ENCODE measurements at places on chromosomes 1 and 21.

GRCh38 chr1:222665964-222666363, 46.3 kb downstream of the AIDA start:
- DNase-seq: no peak

- DNase-seq: no peak
Observed at GRCh38 chr1:208433971-208434370, 189.8 kb upstream of the PLXNA2 start.

DNA sequence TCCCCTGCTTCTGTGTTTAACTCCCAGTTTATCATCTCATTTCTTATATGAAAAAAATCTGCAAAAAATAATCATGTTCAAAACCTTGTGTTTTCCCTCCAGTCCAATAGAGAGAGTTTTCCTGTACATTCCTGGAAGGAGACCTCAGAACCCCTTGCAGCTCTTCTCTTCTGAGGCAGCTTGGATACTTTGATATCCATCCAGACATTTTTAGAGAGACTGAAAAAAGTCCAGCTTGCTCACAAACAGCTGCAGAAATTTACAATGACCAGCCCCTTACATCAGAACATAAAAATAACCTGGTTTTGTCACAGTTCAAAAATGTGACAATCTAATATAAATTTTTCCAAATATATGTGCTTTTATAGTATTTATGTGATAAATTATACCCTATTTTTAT, 73.3 kb upstream of the C1orf115 start:
- DNase-seq: no peak

DNA sequence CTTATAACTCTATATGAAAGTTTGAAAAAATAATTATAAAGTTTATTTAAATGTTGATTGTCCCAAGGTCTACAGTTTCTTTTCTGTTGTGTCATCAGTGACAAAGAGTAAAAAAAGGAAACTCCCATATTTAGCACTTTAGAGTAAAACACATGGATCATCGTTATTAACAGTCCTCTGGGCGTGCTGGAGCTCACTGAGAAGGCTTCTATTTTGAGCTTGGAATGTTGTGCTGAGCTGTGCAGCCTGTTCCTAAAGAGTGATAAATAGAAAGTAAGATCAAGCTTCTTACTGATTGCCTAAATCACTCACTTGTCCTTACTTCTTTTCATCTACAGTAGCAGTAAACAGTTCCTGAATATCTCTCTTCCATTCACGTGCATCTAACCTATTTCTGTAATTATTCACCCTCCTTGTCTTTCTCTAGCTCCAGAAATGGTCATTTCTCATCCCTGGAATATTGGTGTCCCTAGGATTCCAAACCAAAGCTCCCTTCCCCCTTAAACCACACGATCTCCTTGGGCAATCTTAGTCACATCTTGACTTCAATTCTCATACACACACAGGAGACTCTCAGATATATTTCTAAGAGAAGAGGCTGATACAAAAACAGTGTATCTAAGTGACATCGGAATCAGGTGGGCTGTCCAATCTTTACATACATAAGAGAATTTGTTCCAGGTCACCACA, 11.9 kb downstream of the GBP5 start:
- DNase-seq: no peak

DNA sequence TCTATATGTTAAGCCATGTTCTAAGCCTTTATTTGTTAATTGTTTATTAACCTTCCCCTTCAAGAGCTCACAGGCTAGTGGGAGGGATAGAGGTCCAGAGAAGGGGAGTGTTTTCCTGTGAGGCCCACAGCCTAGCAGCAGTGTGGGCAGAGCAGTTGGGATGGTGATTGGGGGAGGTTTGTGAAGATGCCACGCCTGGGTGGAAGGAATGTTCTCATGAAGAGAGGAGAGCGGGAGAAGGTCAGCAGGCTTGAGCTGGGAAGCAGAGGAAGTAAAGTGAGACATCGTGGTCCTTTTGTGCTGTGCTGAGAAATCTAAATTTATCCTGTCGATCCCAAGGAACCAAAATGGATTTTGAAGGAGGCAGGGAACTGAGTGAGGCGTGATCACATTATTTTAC, 42.6 kb downstream of the TRAPPC10 start:
- DNase-seq: no peak

GRCh38 chr1:221735999-221736398, 5.9 kb downstream of the DUSP10 start:
- DNase-seq: no peak

DNA sequence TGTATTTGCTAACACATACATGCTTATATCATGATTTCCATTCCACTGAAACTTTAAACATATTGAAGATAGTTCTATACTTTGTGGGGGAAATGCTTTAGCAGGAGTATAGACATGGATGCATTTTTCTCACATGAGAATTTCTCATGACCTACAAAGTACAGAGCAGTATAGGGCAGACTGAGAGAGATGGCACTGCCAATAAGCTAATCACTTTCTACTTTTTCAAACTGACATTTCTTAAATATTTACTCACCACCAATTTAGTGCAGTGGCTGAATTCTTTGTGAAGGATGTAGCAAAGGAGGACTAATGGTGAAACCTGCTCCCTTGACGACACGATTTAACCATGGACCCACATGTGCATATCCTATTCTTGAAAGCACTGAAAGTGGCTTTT, 923.5 kb downstream of the ADGRL2 start:
- no peak for DNase-seq

DNA sequence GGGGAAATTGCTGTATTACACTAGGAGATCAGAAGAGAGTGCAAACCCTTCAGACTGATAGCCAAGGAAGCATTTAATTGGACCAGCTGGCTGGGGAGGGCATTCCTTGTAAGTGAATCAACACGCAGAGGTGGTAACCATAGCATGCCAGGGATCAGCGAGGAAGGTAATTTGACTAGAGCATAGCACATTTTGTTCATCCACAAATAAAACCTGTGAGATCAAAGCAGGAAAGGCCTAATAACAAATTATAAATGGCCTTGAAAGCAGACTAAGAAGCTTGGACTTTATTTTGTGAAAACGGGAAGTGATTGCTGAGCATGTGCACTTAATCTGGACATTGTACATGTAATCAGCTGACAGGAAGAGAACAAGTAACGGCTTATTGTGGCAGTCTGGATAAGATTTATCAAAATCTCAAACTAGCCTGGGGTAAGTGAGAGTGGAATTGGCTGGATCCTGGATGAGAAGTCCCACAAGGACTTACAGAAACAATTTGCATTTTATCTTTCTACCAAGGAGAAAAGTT, 11.7 kb upstream of the CD55 start:
- DNase-seq: no peak

DNA sequence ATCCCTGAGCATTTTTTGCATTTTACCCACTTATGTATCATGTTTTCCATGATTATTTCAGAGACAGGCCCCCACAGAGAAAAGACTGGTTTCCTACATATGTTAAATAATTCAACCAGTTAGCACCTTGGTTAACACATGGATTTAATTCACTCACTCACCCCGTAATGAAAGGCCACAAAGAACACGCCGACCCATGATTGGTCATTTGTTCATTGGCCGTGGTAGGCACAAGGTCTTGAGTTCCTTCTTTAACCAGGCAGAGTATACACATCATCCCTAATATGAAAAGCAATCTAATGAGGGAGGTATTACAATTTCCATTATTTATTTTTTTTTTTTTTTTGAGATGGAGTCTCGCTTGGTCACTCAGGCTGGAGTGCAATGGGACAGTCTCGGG, 50.6 kb downstream of the RPS6KA1 start:
- DNase-seq: no peak

DNA sequence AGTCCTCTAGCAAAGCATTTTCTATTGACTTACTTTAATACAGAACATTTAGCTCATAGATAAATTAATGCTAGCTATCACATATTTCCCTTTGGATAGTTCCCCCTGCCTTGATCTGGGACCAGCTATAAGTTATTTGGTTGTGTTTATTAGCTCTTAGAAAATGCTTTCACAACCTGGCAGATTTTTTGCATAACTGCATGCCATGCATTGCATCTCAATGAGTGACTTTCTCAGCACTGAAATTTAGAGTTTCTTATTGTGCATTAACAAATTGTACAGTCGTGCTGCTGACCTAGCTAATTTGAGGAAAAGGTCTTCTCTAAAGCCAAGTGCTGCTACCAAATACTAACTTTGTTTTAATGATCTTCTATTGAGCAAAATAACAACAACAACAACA, 164.8 kb downstream of the PLPPR5 start:
- no peak for DNase-seq
